ENCODE measurements at places on chromosomes 5 and 9. TPM values are rescaled to one million over a fixed set of nuclear protein-coding genes. Genes with fewer than 3 reads are reported as not detected.

- H3K4me1 ChIP-seq, result no peaks in the 10 kb centered on the region
- no peak overlapping the region for H3K27ac ChIP-seq
- H3K36me3 ChIP-seq, result no peaks in the 10 kb centered on the region
- no peak for DNase-seq
These were observed 234.2 kb upstream of the PANK3 start for GRCh38 chr5:168813184-168813968.

The LMX1B gene
- not detected for total RNA-seq

The SIGMAR1 gene
- total RNA-seq, result 141 TPM

- no peaks in the 10 kb centered on the region for H3K27me3 ChIP-seq
- peak overlapping the region; percentile 77 for H3K4me3 ChIP-seq
- H3K27ac ChIP-seq, result peak overlapping the region; percentile 88
- no peak for DNase-seq
These were observed 652 bp upstream of the TMEM161B start for GRCh38 chr5:88269222-88269771.

- DNase-seq, result no peak
- H3K4me1 ChIP-seq, result no peaks in the 10 kb centered on the region
- no peak overlapping the region for H3K27ac ChIP-seq
- H3K27me3 ChIP-seq, result no peaks in the 10 kb centered on the region
- no peaks in the 10 kb centered on the region for H3K36me3 ChIP-seq
These were observed 55.3 kb downstream of the ZNF366 start for GRCh38 chr5:72451741-72452505.

The TTF1 gene
- total RNA-seq, result 25.1 TPM

GRCh38 chr9:87494970-87495471, 2.6 kb upstream of the DAPK1 start:
- H3K4me1 ChIP-seq, result no peaks in the 10 kb centered on the region
- H3K27me3 ChIP-seq, result no peaks in the 10 kb centered on the region
- H3K27ac ChIP-seq, result no peak overlapping the region
- no peaks in the 10 kb centered on the region for H3K36me3 ChIP-seq
- H3K4me3 ChIP-seq, result no peak overlapping the region

The NSA2 gene
- 167 TPM for total RNA-seq

The PCDHB12 gene
- not detected for total RNA-seq

The SLC1A3 gene
- 0.35 TPM for total RNA-seq

- no peaks in the 10 kb centered on the region for H3K4me1 ChIP-seq
- DNase-seq, result no peak
- no peak overlapping the region for H3K27ac ChIP-seq
- H3K36me3 ChIP-seq, result peaks cover 3% of the 10 kb centered on the region
- no peak overlapping the region for H3K4me3 ChIP-seq
These were observed 12.0 kb upstream of the AJM1 start for GRCh38 chr9:136829981-136830885.

GRCh38 chr9:80791836-80792235, 897.5 kb downstream of the TLE1 start:
- no peaks in the 10 kb centered on the region for H3K36me3 ChIP-seq
- H3K4me3 ChIP-seq, result no peak overlapping the region
- DNase-seq, result no peak
- no peaks in the 10 kb centered on the region for H3K4me1 ChIP-seq
- no peaks in the 10 kb centered on the region for H3K27me3 ChIP-seq
- no peak overlapping the region for H3K27ac ChIP-seq

- H3K36me3 ChIP-seq, result no peaks in the 10 kb centered on the region
- no peaks in the 10 kb centered on the region for H3K27me3 ChIP-seq
These were observed 379.5 kb upstream of the GRAMD2B start for GRCh38 chr5:126043688-126044087.

DNA sequence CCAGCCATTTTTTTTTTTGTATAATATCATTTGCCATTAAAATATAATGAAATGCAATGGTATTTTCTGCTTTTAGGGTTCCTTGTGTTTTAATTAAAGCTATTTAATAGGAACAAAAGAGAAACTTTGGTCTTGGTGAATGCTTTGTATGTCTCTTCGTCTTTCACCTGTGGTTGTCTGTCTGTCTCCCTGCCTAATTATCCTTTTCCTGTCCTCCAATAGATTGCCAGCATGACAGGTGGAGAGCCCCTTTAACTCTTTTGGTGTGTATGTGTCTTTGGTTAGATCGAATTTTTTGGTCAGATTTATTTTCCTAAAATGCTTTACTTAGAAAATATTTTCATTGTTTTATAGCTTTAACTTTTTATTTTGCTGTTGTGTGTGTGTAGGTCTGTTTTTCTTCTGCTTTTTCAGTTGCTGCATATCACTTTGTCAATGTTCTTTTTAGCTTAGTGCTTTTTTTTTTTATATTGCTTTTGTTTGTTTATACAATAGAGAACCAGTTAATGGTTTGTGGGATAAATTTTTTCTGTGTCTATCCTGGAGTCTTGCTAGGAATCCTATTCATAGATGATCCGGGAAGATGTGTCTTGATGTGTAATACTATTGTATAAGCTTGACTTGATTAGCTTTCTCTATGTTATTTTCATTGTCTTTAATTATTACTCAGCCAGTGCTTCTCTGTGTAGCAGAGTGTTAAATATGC, 8.6 kb downstream of the CHMP5 start:
- H3K36me3 ChIP-seq, result peaks cover 56% of the 10 kb centered on the region
- no peaks in the 10 kb centered on the region for H3K27me3 ChIP-seq
- no peaks in the 10 kb centered on the region for H3K4me1 ChIP-seq
- no peak for DNase-seq
- no peak overlapping the region for H3K4me3 ChIP-seq
- no peak overlapping the region for H3K27ac ChIP-seq

The DDX4 gene
- not detected for total RNA-seq

The SOX30 gene
- total RNA-seq, result 0.11 TPM

GRCh38 chr5:168705321-168705720, 126.2 kb upstream of the PANK3 start:
- no peaks in the 10 kb centered on the region for H3K36me3 ChIP-seq
- no peak overlapping the region for H3K27ac ChIP-seq
- no peaks in the 10 kb centered on the region for H3K27me3 ChIP-seq
- H3K4me1 ChIP-seq, result no peaks in the 10 kb centered on the region
- DNase-seq, result no peak
- no peak overlapping the region for H3K4me3 ChIP-seq

The LCN15 gene
- not detected for total RNA-seq

DNA sequence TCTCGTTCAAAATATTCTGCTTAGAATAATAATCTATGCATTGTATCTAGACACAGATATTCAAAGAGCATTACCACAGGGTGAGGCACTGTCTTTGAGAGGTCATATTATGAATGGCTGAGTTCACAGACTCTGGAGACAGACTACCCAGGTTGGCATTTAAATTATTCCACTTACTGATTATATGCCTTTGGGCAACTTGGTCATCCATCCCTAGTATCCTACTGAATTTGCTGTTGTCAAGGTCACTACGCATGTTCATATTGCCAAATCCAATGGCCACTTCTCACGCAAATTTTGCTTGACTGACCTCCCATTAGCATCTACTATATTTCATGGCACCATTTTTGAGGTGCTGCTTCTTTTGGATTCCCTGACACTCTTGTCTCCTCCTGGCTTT, 498.6 kb upstream of the TLE4 start:
- no peaks in the 10 kb centered on the region for H3K36me3 ChIP-seq
- no peak overlapping the region for H3K27ac ChIP-seq
- DNase-seq, result no peak
- H3K4me1 ChIP-seq, result no peaks in the 10 kb centered on the region

The CDKN2B gene
- total RNA-seq, result not detected

DNA sequence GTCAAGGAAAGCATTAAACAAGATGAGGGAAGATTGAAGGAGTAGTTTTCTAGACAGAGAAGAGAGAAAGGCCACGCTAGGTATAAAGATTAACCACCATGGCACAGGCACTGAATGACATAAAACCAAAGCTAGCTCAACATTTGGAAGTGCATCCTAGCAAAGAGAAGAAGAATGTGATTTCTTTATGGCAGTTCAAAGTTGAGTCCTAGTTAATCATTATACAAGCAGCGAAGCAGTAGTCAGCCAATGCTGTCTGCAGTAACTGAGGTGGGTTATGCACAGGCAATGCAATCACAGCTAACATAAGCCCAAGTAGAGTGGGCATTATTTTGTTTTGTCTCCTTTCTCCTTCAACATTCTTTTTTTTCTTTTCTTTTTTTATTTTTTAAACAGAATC, 24.0 kb upstream of the ANKRD31 start:
- no peaks in the 10 kb centered on the region for H3K36me3 ChIP-seq
- no peak for DNase-seq
- H3K4me1 ChIP-seq, result no peaks in the 10 kb centered on the region
- H3K4me3 ChIP-seq, result no peak overlapping the region
- H3K27ac ChIP-seq, result no peak overlapping the region

Data from CD8-positive, alpha-beta memory T cell (primary cell).